Activated T-cell treated with anti-CD3 and anti-CD28 coated beads, Interleukin-2, amount 50 U/mL, for 24 hours (primary cell): ENCODE measurements at places on chromosomes 12 and 14.
A peak's percentile ranks its signal among the peaks of the same experiment; 100 is the strongest.

DNA sequence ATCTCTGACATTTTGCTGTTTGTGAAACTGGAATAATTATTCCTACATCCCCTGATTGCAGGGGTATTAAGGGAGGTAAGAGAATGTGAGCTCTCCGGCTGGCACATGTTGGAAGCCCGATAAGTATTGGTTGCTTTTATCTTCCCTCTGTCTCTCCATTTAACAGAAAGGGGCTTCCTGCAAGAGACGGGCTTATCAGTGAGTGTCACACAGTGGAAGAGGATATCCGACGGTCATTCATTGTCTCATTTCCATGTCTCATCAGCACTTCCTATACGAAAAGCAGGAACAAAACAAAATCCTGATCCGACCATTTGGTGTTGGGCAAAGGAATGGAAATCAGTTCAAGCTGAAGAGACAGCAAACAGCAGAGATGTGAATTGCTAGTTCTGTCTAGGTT is 10.7 kb downstream of the DYRK4 start:
- no peak for DNase-seq

GRCh38 chr12:1846421-1847405 is 26.3 kb downstream of the LRTM2 start:
- peak; percentile 9 for DNase-seq

- no peak for DNase-seq
Measured at GRCh38 chr14:54597795-54598443, 31.0 kb downstream of the SAMD4A start.

DNA sequence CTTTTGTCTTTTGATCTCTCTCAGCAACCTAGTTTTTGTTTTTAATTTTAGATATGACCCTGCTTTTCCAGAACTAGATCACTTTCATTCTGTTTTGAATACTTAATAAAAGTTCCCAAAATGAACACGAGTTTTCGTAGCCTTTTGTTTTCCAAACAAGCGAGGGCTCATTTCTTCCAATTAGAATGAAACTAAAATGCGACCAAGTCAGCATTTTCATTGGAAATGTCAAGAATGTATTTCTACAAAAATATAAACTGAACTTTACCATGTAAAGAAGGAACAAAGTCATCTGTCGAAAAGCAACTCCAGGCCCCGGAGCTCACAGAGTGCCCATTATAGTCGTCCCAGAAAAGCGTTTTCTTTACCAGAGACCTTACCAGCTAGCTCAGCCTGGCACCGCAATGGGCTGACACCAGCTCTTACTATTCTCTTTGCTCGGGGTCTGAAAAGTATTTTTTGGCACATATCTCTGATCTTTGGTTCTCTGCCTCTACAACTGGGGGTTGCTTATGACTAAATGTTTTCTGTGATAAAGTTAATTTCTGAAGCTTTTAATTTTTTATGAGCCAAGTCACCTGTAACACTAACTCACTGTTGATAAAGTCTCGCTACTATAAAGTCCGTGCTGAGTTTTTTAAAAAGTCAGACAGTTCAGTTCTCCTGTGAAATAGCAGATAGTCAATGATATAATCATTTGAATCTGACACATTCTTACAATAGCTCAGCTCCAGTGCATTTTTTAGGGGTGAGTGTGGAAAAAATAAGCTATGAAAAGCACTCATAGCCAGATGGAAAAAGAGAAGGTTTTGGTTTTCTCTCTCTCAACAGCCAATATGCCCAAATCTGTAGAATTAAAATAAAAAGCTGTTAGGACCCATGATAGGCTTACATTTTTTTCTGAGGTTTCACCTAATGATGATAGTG is 43.4 kb downstream of the SAMD4A start:
- no peak for DNase-seq

GRCh38 chr14:55370883-55371455 is 40.7 kb downstream of the ATG14 start:
- no peak for DNase-seq

- DNase-seq = no peak
Measured at GRCh38 chr12:20525064-20525610, 156.8 kb downstream of the PDE3A start.

DNA sequence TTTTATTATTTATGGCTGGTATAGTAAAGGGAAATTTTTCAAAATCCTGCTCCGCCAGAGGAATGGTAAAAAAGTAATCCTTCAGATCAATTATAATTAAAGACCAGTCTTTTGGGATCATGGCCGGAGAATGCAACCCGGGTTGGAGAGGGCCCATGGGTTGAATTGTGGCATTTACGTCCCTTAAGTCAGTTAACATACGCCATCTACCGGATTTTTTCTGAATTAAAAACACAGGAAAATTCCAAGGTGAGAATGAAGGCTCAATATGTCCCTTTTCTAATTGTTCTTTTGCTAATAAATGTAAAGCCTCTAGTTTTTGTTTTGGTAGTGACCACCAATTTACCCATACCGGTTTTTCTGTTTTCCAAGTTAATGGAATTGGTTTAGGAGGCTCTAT is 602.8 kb downstream of the ALG10 start:
- DNase-seq = no peak

DNA sequence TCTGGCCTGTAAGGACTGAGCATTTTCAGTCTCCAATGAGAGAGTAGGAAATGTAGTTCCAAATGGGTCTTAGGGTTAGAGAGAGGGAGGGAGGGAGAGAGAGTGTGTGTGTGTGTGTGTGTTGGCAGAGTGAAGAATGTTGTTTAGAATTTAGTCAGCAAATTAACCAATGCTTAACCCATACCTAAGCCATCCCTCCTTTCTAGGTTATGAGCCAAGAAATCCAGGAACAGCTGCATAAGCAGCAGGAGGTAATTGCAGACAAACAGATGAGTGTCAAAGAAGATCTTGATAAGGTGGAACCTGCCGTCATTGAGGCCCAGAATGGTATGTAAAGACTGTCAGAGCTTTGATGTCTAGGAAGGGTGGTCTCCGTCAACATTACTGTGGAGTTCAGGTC is 56.9 kb downstream of the HSP90AA1 start:
- DNase-seq = no peak

GRCh38 chr14:58966997-58967396 is 221.5 kb upstream of the DAAM1 start:
- DNase-seq = no peak

DNA sequence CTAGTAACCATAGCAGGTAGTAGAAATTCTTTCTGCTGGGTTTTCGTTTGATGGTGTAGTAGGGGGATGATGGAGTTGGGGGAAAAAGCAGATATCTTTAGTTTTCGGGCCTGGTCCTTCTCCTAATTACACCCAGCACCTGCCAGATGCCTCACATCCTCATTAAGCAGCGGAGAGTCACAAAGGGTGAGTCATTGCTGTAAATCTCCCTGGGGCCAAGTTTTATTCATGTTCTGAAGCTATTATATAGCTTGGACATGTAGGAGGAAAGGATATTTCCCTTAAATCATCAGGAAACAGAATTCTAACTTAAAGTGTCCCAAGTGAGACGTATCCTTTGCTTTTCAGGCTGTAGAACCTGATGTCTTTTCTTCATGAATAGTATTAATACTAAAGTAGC is 4.9 kb upstream of the NECAP1 start:
- no peak for DNase-seq
